ENCODE measurements at places on chromosomes 1 and 21.
A peak's percentile ranks its signal among the peaks of the same experiment; 100 is the strongest.

- DNase-seq: no peak
Observed at GRCh38 chr1:34052565-34052964, 112.5 kb downstream of the CSMD2 start.

GRCh38 chr1:23283667-23284602 is 60.1 kb downstream of the HNRNPR start:
- DNase-seq: peak; percentile 24

DNA sequence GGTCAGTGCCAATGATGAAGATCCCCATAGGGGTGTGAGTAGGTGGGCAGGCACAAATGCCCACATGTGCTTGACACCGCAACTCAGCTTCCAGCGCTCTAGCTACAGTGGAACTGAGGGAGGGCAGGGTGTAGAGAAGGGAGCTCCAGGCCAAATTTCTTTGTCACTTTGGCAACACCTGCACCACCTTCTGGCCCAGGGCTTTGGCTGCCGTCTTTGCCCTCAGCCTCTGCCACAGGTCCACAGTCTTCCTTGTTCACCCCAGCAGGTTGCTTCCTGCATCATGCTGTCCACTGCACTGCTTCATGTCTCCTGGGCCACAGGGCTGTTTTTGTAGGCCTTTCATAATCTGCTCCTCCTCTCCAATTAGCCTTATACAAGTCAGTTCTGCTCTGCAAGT is 20.4 kb upstream of the FMOD start:
- DNase-seq: no peak

GRCh38 chr1:70980361-70980760 is 67.3 kb downstream of the PTGER3 start:
- DNase-seq: no peak

DNA sequence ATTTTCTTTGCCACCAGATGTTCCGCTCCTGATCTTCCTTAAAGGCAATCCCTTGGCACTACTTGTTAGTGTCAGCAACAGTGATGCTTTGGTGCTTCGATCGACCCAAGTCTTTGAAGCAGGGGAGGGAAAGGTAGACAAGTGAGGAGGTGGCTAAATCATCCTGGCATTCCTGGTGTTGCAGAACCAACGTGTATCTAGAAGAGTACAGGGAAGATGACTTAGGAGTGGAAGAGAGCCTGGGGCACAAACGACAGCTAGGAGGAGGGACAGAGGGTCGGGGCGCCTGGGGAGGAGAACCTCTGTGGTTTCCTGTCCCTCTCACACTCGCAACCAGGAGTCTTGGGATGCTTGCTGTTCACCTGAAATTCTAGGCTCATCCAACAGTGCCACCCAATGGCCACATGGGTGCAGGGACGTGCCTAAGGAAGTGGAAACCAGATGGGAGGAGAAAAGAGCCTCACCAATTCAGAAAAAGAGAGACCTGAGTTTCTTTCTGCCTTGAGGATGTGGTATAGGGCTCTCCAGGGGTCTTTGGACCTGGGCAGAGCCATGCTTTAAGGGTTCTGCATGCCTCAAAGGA is 9.5 kb upstream of the KCNA2 start:
- DNase-seq: peak; percentile 64

GRCh38 chr1:221708987-221709386 is 32.9 kb downstream of the DUSP10 start:
- DNase-seq: peak; percentile 80

- no peak for DNase-seq
Observed at GRCh38 chr1:192201303-192201702, 43.0 kb downstream of the RGS18 start.

DNA sequence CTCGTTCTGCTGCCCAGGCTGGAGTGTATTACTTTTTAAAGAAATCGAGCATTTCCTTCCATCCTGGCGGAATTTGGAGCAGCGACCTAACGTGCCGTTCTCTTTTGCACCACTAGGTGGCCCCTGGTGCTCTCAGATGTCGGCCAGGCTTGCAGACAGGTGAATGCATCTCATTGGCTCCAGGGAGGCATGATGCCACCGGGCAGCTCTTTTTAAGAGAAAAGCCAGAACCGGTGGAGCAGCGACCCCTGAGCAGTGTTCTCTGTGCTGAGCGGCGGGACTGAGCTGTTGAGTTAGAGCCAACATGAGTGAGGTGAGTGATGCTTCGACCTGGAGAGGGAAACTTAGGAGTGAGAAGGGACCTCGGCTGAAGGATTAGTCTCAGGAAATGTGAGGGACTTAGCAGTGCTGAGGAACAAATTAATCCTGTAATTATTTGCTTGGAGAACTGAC is at the start of gene PCP4:
PCP4 (plus strand) TSS at position 241 of the 453 bp plus-strand sequence; CDS start at position 305, 64 bp downstream.
- peak; percentile 13 for DNase-seq

DNA sequence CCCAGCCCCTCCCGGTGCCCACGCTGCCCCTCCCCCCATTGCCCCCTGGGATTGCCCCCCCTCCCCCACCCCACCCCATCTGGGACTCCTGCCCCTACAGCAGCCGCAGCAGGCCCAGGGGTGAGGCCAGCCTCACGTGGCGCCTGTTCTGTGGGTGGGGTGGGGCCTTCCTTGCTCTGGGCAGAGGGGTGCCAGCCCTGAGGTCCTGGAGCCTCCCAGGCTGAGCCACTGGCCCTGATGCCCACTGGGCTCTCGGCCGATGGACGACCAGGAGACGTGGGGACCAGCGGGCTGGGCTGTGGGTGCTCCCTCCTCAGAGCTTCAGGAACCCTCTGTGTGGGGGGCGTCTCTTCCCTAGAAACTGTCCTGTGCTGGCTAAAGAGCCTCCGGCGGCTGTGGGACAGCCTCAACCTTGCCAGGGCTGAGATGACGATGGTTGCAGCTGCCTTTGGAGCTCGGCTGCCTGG is 5.8 kb upstream of the C1orf159 start:
- no peak for DNase-seq
